ENCODE measurements at places on chromosomes 7 and 10.

- DNase-seq: peak; percentile 39
These were observed 44.7 kb upstream of the CDK6 start for GRCh38 chr7:92881091-92881485.

DNA sequence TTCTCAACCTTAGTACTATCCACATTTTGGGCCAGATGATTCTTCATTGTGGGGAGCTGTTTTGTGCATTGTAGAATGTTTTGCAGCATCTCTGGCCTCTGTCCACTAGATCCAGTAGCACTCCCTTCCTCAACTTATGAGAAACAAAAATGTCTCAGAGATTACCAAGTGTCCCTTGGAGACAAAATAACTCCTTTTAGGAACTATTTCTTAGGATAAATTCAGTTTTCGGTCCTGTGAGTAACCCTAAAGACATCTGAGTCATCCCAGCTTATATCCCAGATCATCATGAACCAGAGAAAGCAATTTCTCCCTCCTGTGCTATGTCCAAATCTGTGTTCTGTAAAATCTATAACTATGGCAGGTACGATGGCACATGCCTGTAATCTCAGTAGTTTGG, 266.6 kb upstream of the PHYHIPL start:
- DNase-seq: no peak

DNA sequence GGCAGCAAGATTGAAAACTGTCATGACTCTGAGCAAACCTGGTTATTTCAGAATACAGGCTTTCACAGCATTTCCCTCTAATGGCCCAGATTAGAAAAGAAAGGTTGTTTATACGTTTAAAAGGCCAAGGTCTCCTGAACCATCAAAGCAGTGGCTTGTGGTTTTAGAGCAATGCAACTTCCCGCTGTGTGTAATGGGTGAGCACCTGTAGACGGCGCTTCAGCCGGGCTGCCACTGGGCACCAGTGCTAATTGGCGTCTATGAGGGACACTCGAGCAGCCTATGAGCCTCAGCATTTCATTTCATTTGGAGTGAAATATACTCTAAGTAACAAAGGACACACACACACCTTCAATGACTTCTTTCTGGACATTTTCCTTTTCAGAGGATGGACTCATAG, 671.0 kb upstream of the FZD8 start:
- DNase-seq: no peak

DNA sequence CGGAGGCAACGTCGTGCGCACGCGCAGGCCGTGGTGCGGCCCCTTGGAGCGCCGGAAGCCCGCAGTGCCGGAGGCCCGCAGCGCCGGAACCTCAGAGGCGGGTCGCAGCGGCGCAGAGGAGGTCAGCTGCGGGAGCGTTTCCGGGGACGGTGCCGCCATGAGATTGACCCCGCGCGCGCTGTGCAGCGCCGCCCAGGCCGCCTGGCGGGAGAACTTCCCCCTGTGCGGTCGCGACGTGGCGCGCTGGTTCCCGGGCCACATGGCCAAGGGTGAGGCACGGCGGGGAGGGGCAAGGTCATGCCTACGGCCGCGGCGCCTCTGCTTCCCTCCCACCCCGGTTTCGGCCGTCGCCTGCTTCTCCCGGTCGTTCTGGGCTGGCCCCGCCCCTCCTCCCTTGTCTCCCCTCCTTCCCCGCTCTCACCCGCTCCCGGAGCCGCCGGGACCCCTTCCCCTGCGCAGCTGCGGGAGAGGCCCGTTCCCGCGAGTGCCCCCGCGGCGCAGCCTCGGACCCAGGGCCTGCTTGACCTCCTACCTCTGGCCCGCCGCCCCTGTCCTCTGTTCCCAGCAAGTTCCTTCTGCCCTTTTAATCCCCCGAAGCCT, at the start of gene MTG1:
Gene MTG1 (plus strand): TSS at position 94 of the 600 bp plus-strand sequence. CDS start 64 bp downstream, at position 158.
- DNase-seq: peak; percentile 97

GRCh38 chr7:12281038-12281437, 69.9 kb downstream of the TMEM106B start:
- DNase-seq: no peak

DNA sequence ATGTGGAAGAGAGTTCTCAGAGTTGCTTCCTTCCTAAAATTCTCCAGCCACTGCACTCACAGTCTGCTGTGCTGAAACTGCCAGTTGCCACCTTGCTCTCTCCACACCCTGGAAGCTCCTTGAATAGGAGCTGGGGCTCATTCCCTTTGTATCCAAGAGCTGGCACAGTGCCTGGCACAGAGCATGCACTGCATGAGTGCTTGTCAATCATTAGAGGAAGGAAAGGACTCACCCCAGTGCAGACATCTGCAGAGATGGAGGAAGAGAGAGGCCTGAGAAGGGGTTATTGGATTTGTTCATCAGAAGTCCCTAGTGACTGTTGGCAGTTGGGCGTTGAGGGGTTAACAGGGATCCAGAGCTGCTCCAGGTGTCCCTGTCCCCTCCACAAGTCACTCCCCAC, 41.7 kb upstream of the DUSP5 start:
- no peak for DNase-seq

GRCh38 chr7:43756368-43757072, 2.0 kb upstream of the BLVRA start:
- DNase-seq: peak; percentile 73

- no peak for DNase-seq
These were observed 320.7 kb downstream of the CDC14C start for GRCh38 chr7:49245062-49245461.

- DNase-seq: no peak
These were observed 581.4 kb downstream of the TNS3 start for GRCh38 chr7:47000561-47000960.

- DNase-seq: no peak
These were observed 514 bp upstream of the CHAT start for GRCh38 chr10:49613165-49613881.

- no peak for DNase-seq
These were observed 38.7 kb downstream of the RGS10 start for GRCh38 chr10:119503821-119504220.

- no peak for DNase-seq
These were observed 152.9 kb downstream of the HGF start for GRCh38 chr7:81616951-81617350.

- DNase-seq: no peak
These were observed 520 bp upstream of the AQP1 start for GRCh38 chr7:30911133-30911532.

DNA sequence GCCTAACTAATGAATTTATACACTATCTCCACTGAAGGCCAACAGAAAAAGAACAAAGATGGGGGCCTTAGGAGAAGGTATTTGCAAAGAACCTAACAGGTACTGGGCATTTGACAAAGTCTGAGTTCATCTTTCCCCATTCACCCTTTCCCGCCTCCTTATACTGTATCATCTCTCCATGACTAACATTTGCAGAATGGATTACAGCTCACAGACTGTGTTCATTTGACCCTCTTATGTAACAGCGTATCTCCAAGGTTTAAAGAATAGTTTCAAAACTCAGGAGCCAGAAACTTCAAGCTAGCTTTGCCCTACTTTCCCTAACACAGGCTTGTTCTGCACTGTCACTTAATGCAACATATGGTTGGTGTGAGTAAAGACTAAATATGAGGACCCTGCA, 238.7 kb upstream of the CELF2 start:
- no peak for DNase-seq

DNA sequence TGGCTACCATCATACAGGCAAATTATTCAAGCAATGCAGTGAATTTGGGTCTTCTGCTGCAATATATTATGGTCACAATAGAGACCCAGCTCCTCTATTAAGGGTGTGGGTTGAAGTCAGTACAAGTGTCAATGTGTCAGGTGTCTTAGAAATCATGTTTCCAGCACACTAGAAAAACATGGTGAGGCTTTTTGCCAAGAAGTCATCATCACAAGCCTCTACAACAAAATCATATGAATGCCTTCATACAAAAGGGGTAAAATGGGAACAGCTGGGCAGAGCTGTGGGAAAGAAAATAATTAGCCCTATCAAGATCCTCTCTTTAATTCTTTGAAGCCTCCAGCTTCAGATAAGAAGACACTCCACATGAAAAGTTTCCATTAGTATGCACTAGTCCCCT, 37.2 kb downstream of the FAM13C start:
- DNase-seq: no peak

DNA sequence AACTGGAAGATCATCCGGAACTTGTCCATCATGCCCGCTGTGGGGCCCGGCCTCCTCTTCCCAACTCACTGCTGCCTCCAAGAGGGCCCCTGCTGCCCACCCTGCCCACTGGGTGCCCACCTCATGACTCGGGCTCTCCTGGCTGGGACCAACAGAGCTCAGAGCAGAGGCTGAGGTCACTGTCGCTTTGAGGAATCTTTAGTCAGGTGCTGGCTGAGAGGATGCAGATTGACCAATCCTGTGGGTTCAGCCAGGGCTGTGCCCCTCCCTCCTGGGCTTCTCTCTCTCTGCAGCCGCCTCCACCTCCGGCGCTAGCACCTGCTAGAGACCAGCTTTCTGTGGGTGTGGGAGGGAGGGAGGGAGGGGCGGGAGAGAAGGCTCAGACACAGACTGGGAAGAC, at the start of gene CALHM1:
Gene CALHM1 (minus strand): TSS at position 181 of the 400 bp plus-strand sequence. CDS start 149 bp downstream, at position 32.
- no peak for DNase-seq

DNA sequence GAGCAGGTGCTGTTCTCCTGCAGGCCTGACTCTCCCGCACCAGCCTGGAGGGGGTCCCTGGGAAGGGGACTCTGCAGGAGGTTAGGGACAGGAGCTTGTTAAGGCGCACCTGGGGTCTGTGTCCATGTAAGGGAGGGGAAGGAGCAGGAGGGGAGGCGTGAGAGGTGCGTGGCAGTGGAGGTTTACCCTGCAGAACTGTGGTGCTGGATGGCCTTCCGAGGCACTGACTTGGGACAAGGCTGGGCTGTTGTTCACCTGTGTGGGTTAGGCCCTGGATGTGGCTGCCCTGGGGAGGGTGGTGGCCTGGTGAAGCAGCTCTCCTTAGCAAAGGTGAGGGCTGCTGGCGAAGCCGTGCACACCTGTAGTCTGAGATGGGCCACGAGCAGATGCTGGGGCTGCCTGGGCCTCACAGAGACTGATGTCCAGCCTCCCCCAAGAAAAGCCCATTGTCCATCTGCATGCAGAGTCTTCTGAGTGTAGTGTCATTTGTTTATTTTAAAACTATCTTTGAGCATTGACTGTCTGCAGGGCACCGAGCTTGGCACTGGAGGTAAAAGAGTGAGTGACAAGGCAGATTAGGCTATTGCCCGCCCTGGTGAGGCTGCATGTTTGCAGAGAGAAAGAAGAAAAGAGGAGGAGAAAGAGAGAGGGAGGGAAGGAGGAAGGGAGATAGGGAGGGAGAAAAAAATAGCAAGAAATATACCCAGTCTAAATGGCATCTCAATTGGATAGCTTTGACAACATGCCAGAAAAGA, 225.3 kb downstream of the GLRX3 start:
- no peak for DNase-seq

- DNase-seq: no peak
These were observed 153.8 kb downstream of the NRF1 start for GRCh38 chr7:129765352-129765751.

- no peak for DNase-seq
These were observed 45.9 kb upstream of the KLF6 start for GRCh38 chr10:3830946-3831345.

- DNase-seq: no peak
These were observed 531.6 kb upstream of the IGFBP3 start for GRCh38 chr7:46452561-46453135.

- no peak for DNase-seq
These were observed 368.1 kb downstream of the MDFIC start for GRCh38 chr7:115289971-115290370.

DNA sequence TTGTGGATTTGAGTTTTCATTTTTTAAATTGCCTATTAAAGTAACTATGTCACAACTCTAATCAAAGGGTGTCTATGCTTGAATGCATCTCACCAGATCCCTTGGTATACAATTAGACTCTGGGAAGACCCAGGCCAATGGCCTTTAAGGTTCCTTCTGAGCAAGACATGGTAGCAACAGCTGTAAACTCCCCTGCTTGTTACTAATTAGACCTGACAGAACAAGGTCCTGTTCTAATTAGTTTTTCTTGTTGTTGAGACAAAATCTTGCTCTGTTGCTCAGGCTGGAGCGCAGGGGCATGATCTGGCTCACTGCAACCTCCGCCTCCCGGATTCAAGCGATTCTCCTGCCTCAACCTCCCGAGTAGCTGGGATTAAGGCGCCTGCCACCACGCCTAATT, 2.9 kb downstream of the MYH16 start:
- no peak for DNase-seq

DNA sequence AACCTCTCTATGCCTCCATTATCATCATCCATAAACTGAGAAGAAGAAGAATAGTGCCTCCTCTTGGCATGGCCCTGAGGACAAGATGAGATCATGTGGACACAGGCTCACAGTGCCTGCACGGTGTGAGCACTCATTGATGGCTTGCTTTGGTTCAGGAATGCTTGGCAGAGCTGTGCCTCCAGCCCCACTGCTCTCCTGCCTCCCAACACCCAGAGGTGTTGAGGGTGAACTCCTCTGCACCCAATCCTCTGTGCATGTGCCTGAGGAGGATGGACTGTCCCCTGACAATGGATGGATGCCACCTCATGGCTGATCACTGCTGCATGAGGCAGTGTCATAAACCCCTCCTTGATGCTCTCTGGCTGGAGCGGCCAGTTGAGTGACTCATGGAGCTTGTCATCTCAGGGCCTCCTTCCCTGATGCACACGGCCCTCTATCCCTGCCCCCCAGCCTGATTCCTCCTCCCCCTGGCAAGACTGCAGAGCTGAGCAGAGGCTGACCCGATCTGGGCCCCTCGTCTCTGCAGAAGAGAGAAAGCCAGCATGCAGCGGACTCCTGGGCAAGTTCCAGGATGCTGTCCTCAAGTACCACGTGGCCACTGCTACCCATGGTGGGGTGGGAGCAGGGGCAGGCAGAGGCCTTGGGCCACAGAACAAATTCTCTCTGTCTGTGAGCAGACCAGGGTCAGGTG, 136.3 kb downstream of the KCNMA1 start:
- DNase-seq: no peak

DNA sequence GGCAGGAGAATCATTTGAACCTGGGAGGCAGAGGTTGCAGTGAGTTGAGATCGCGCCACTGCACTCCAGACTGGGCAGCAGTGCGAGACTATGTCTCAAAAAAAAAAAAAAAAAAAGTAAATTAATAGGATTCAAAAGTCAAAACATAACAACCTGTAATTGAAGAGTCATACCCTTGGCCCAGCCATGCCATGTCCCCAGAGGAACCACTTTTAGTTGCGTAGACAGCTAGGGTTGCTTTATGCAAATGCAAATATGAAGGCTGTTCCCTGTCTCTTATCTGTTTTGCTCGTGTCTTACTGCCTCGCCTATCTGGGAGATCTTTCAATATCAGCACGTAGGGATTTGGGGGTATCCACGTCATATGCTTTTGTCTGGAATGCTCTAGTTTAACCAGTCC, 73.1 kb downstream of the PRKAG2 start:
- DNase-seq: no peak

- no peak for DNase-seq
These were observed 246.0 kb downstream of the RNLS start for GRCh38 chr10:88337134-88337533.

- DNase-seq: no peak
These were observed 51.2 kb downstream of the PRKAG2 start for GRCh38 chr7:151825721-151826120.

All from activated CD4-positive, alpha-beta T cell treated with anti-CD3 and anti-CD28 coated beads, Interleukin-2, amount 50 U/mL, for 16 hours (primary cell).